Left colon (tissue), 2 donors: ENCODE measurements at places on chromosomes 12 and 14.

DNA sequence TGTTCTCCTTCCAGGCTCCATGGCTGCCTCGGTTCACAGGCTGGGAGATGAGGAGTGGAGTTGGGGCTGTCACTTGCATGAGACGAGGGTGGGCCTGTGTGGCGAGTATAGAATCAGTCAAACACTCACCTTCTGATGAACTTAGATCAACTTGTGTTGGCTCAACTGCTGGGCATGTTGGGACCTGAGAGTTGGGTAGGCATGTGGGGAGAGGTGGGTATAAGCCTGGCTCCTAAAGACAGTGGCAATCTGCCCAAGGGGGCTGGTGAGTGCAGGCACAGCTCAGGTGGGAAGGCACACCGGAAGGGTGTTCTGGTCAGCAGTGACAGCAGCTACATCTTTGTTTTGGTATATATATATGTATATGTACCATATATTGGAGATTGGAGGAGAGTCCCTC is 30.1 kb upstream of the TDRD9 start:
- DNase-seq, result no peak

GRCh38 chr14:60179431-60179869 is 14.3 kb upstream of the DHRS7 start:
- no peak for DNase-seq

DNA sequence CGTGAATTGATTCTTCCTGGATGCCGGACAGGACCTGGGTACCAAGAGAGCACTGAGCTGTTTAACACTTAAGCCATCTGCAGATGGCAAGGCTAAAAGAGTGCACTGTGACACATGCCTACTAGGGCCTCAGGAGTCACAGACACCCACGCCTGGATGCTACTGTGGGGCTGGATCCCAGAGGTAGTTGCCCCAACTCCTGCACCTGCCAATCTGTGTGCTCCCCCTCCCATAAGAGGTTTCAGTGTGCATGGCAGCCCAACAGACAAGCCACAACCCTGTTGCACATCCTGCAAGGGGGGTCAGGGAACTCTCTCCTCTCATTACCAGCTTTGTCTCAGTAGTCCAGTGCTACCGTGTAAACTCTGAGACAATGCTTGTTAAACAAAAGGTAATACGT is 169.0 kb downstream of the CEP128 start:
- DNase-seq, result no peak

DNA sequence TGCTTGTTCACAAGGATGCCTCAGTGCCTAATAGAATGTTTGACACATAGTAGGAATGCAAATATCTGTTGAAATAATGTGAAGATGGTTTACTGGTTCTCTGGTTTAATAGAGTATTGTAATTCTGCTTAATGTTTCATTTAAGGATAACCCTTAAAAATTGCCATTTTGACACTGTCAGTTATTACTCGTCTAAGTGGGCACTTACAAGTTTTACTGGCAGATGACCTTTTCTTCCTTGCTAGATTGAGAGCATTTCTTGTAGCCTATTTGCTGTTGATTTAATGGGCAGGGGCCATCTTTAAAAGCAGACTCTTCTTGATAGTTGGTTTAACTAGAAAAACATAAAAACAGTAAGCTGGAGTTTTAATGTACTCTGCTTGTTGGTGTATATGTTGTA is 1.9 kb downstream of the TMEM263 start:
- DNase-seq, result no peak

DNA sequence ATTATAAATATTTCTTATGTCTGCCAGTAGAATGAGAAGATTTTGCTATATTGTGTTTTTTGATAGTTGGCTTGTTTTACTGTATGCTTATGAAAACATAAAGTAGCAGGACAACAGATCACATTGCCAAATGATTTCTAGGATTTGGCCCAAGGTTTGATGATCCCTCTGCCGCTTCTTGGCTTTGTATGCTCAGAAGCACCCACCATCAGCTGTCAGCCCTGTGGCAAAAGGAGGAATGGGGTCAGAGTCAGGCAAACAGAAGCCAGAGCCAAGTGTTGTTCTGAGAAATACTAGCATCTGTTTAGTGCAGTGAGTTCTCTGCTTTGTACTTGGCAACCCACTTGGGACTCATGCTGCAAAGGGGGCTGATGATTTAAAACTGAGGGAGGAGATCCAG is 152.2 kb downstream of the PDE3A start:
- no peak for DNase-seq

GRCh38 chr12:21073129-21073528 is 57.9 kb upstream of the SLCO1B1 start:
- DNase-seq, result no peak

DNA sequence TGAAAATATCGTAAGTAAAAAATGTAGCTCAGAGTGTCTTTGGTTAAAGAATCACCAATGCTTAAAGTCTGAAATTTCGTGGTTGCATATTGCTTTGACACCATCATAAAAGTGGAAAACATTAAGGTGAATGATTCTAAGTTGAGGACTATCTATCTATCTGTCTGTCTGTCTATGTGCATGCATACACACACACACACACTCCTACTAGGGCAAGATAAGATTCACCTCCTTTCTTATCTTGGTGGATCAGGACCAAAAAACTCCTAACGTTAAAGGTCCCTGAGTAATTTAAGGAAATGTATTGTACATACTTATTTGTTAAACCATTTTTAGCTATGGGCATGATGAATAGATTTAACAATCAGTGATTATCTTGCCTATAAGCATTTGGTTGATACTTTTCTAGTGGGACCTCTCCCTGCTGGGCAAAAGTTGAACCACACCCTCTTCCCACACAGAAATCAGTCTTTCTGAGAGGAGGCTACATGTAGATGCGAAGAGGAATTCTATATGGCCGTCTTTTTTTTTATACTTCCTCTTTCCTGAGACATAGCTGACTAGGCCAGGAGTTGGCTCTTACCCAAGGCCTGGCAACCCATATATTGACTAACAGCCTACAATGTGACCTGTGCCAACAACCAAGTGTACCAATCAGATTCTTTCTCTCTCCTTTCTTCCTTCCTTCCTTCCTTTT is 19.3 kb upstream of the LLPH start:
- peak; percentile 76 for DNase-seq

DNA sequence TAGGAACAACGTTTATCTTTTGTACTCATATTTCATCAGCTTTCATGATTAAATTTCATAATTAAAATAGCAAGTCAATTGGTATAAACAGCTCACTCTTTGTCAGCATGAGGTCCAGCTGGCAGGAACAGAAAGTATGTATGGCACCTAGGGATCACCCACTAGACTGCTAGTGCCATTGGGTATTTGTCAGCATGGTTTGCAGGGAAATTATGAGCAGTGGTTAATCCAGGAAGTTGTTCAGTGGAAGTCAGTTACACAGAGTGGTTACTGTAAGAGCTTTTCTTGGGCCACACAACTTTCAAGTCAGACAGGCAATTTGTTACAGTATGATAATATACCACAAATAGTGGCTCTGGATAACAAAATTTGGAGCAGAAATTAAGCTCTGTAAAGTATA is 340.3 kb upstream of the RGS6 start:
- DNase-seq, result no peak

DNA sequence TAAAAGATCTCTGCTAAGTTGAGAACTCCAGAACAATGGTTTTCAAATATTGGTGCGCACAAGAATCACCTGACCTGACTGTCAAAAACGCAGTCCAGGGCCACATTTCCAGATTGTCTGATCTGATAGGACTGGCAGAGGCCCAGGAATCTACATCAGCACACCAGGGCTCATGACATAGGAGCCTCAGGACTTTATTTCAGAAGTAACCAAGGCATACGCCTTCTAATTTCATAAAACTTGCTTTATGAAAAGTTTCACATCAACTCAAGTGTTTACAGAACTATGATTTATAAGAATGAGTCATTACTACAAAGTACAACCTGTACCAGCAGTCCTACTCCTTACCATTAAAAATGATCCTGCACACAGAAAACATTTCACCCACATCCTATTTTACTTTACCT is 47.7 kb upstream of the PTPRO start:
- peak; percentile 19 for DNase-seq

- DNase-seq, result peak; percentile 10
These were observed 220.3 kb downstream of the KIF26A start for GRCh38 chr14:104358528-104359300.

DNA sequence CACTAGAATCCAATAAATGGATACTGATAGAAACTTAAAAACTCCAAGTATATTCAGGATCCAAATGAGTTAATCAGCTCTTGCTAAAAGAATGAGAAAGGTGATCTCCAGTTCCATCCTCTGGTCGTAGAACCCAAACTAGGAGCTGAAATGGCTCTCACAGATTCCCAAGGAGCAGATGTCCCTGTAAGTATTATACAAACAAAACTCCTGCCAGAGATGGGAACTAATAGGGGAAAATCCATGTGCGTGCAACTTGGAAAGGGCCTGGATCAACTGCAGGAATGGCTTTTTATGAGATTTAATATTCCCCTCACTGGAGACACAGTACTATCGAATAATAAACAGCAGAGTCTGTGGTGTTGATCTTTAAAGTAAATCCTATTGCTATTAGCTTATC is 309.2 kb upstream of the TBX3 start:
- no peak for DNase-seq

DNA sequence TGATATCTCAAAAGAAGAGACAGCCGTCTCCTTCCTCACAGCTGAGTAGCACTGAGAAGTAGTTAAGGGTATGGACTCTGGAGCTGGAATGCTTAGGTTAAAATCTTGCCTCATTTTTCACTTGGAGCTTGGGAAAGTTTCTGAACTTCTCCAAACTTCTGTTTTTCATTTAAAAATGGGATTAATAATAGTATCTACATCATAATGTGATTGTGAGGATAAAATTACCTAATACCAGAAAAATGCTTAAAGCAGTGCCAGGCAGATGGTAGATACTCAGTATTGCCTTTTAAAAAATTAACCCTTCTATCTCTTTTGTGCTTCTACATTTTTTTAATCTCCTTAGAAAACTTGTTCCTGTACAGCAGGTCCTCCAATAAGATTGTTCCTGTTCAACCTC is 63.1 kb downstream of the A2M start:
- no peak for DNase-seq

- DNase-seq, result peak; percentile 48
These were observed at the start of gene KIF5A for GRCh38 chr12:57549909-57550640. Gene KIF5A, plus strand, starts transcription at chr12:57550044. Its CDS starts 228 bp downstream, at chr12:57550272.

GRCh38 chr14:22925513-22925912 is 3.7 kb downstream of the PRMT5 start:
- no peak for DNase-seq
